ENCODE measurements at places on chromosomes 7 and 10. TPM values are rescaled to one million over a fixed set of nuclear protein-coding genes. Genes with fewer than 3 reads are reported as not detected.

The MSRB2 gene
- 3.0 TPM for total RNA-seq

The ZNF467 gene
- 0.32 TPM for total RNA-seq

DNA sequence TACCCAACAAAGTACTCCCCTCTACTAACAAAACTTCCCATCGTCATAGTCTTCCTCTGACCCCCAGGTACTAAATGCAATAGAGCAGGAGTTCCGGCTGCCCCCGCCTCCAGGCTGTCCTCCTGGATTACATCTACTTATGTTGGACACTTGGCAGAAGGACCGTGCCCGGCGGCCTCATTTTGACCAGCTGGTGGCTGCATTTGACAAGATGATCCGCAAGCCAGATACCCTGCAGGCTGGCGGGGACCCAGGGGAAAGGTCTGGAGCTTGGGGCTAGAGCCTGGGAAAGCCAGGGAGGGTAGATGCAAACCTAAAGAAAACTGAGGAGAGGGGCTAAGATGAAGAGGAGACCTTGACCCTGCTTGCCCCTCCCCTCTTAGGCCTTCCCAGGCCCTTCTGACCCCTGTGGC, 15.3 kb downstream of the EPHB6 start:
- no peak for DNase-seq

The BTBD16 gene
- not detected for total RNA-seq

The TAS2R3 gene
- total RNA-seq, result 9.5 TPM

DNA sequence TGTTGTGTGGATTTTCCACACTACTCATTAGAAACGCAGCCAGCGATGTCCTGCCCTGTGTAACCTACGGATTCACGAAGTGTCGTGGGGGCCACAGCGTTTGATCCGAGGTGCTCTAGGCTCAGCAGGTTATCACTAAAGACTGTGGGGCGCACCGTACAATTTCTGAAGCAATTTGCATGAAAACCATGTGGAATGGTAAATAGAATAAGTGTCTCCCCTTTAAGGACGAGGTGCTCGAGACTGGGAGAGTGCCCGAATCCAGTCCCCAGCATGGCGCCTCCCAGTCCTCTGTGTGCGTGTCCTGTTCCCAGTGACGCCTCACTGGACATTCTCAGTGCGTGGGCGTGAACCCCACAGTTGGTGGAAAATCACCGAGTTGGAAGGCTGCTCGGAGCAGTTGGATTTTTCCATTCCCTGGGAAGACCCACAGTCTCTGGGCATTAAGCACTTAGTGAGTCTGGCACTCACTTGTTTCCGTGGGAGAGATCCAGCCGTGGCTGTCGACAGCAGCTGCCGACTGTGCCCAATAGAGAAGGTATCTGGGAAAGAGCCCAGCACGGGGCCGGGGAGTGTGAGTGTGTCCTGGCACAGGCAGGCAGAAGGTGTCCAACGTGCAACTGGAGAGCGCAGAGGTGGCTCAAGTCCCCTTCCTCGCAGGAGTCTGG, 37.0 kb downstream of the PFKP start:
- no peak for DNase-seq

DNA sequence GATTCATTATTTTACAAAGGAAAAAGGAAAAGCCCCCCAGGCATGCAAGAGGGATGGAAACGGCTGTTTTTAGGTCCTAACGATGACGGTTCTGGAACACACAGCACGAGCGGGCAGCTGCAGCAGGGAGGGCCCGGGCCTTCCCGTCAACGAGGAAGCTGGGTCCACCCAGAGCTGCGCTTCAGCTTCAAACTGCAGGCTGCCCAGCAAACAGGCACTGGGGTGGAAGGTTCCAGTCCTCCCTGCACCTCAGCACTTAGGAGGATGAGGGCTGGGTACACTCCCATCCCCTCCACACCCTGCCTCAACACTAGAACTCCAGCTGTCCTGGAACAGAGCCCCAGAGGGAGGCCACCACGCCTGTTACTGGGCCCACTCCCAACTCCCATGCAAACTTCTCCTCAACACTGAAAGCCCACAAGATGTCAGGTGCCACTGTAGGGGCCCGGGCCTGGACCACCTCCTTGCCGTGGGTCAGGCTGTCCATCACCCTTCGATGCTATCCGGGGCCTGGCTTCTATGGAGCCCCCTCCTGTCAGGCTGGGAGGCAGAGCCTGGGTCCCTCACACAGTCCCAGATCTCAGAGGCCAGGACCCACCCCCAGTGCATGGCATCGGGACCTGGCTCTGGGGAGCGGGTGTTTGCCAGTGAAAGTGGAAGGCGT, 33.0 kb downstream of the PAPOLB start:
- DNase-seq, result no peak

GRCh38 chr10:22317076-22317370, 835 bp downstream of the COMMD3 start:
- no peak for DNase-seq

The FAM13C gene
- total RNA-seq, result not detected

DNA sequence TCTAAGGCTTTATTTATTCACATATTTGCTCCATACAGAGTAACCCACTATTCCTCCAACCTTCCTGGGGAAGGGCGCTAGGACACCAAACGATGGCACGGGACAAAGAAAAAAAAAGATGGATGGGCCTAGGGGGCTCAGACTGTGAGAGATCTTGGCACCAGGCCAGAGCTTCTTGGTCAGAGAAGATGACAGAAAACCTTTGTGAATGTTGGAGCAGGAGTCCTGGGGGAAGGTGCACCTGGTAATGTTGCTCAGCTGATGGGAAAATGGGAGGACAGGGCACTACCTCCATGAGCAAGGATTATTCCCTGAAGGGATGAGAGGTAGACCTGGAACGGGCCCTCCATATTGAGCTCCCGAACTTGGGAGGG, 1.4 kb upstream of the SH3PXD2A start:
- no peak for DNase-seq

DNA sequence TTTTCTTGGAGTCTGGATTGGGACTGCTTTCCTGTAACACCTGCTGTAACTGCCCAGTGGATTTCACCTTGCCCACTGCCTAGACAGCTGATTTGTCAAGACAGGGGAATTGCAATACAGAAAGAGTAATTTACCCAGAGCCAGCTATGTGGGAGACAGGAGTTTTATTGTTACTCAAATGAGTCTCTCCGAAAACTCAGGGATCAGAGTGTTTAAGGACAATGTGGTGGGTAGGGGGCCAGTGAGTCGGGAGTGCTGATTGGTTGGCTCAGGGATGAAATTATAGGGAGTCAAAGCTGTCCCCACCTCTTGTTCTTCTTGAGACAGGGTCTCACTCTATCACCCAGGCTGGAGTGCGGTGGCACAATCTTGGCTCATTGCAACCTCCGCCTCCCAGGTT, 25.2 kb upstream of the BNIP3 start:
- DNase-seq, result no peak

DNA sequence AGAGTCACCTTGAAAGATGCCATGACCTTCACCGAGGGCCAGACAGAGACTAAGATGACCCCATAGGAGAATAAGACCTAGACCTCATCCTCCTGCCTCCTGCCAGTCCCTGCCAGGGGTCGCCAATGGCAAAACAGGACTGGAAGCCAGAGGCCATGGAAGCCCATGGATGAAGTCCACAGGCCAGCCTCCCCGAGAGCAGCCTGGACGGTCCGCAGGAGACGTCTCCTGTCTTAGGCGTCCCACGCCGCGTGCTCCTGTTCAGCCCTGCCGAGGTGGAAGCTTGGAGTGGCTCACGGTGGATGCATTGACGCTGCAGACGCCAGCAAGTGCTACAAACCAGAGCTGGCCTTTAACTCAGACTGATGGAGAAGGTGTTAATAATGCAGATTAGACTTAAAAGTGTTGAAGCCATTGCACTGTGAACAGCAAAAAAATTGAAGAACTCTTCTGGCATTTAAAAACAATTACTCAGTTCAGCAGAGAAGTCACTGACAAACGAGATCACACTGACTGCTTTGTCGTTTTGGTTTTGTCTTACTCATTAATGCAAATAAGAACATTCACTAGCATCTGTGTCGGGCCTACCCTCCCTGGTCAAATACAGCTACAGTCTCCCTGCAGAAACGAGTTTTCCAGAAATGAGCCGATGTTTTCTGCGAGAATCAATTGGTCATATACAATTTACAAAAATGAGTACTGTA, 38.1 kb upstream of the FAM20C start:
- no peak for DNase-seq

- no peak for DNase-seq
These were observed 98.3 kb downstream of the MKI67 start for GRCh38 chr10:128027822-128028507.

GRCh38 chr10:88987243-88987725, 3.3 kb upstream of the FAS start:
- no peak for DNase-seq

The FAM241B gene
- total RNA-seq, result 1.1 TPM

DNA sequence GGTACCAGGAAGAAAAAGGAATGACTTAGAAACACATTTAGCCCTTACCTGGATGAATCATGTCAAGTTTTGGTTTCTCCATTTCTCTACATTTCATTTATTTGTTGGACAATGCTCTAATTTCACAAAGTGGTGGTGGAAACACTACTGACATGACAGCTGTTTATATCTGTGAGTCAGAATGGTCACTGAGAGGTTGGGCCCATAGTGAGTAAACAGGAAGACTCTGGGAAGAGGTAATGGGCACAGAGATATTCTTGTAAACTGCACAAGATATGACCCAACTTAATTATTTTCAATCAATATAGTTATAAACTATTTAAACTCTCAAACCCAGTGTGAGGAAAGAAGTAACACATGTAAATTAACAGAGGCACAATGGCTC, 176.3 kb upstream of the MEOX2 start:
- no peak for DNase-seq

DNA sequence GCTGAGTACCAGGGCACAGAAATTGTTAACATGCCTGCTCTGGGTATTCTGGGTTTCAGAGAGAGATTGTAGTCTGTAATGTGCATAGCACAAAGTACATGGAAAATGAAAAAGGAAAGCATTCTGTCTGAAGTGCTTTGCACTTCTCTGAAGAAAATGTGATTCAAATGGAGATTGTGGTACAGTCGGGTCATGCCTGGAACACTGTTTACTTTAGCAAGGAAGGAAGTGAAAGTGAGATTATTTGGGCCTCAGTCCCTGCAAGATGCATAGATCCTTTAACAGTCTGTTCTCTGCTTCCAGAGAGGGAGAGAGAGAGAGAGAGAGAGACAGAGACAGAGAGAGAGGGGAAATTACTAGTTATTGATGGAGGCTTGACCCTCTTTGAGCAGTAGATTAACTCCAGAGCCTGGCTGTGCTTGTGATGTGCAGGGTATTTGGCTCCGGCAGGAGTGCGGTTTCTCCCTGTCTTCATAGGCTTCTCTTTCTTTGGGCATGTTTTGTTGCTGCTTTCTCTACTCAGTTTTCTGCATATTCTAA, 5.4 kb downstream of the VWC2 start:
- DNase-seq, result no peak

Data from B cell (primary cell).